ENCODE measurements at places on chromosomes 4 and X.

- no peak for DNase-seq
Observed at GRCh38 chr4:110142461-110142860, 56.0 kb downstream of the ELOVL6 start.

DNA sequence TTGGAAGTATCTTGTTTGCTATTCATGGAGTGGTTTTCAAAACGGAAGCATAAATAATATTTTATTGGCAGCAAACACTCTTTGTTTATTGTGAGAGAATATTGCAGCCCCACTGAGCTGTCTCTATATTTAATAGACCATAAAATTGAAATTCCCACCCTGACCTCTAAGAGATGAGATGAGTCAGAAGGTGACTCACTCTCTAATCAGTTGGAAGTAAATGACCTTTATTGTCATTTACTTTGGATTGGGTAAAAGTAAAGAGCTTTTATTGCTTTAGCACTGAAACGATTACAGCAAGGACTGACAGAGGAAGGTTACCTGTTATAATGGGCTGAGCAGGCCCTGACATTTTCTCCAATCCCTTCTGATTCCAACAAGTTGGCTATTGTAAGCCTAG is 55.0 kb downstream of the SYTL5 start:
- peak; percentile 45 for DNase-seq

DNA sequence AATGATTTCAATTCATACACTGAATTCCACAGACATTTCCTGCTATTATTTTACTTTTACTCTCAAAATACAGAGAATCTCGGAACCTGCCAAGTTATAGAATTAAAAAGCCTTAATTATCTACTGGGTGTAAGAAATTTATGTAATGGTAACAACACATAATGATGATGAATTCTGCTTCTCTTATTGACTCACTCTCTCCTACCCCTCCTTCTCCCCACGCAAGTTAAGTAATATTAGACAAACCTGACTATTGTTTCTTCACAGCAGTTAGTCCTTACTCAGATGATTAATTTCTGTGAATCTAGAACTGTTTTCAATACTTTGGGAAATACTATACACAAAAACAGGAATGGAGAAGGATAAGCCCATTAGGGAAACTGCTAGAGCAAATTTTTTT is 762.0 kb downstream of the CCSER1 start:
- no peak for DNase-seq

DNA sequence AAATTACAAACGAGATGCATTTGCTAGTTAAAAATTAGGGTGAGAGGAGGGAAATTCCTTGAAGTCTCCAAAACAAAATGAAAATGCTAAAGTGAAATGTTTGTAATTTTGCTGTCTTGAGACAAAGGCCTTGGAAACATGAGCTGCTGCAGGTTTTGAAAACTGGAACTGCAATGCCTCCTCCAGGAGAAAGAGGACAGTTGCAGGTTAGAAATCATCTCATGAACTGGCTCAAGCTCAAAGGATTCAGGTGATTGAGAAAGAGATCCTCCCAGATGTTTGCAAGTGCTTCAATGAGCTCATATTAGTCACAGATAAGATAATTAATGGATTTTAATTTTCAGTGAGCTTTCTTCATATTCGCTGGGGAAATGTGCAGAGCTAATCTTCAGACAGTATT is 32.4 kb downstream of the SMPX start:
- DNase-seq = peak; percentile 6

GRCh38 chr4:1047106-1047975 is 35.9 kb downstream of the FGFRL1 start:
- no peak for DNase-seq

DNA sequence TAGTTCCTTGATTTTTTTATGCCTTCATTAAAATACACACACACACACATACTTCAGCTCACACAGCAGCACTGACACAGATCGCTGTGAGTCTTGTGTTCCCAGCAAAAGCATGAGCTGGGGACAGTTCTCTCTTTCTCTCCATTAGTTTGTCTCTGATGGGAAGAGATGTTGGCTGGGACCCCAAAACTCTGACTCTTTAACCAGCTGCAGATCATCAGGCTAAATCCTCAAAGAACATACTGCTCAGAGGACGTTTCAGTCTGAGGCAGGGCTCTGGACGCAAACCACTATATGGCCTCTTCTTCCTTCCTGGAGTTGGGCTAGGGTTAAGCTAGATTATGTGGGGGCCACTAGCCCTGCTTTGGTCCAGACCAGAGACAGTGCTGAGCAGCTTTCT is 109.6 kb downstream of the NHSL2 start:
- DNase-seq = no peak

- DNase-seq = no peak
Observed at GRCh38 chr4:181810711-181811110, 432.5 kb upstream of the TENM3 start.

DNA sequence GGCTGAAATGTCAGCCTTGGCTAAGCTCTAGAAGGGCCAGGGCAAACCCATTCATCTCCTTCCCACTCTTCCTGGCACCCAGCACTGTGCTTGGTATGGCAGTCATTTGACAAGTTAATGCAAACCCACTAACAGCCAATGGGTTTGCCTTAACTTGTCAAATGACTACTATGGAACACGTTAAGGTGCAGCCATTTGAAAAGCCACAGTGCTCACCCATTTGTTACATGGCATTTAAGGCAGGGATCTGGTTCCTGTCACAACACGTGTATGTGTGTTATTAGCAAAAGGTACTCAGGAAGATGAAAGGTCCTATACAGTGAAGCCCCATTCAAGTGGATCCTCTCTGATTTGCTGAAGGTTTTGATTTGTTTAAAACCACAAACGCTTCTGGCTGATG is 7.2 kb downstream of the CRMP1 start:
- DNase-seq = no peak

GRCh38 chrX:63686878-63687714 is 97.9 kb downstream of the ARHGEF9 start:
- no peak for DNase-seq

DNA sequence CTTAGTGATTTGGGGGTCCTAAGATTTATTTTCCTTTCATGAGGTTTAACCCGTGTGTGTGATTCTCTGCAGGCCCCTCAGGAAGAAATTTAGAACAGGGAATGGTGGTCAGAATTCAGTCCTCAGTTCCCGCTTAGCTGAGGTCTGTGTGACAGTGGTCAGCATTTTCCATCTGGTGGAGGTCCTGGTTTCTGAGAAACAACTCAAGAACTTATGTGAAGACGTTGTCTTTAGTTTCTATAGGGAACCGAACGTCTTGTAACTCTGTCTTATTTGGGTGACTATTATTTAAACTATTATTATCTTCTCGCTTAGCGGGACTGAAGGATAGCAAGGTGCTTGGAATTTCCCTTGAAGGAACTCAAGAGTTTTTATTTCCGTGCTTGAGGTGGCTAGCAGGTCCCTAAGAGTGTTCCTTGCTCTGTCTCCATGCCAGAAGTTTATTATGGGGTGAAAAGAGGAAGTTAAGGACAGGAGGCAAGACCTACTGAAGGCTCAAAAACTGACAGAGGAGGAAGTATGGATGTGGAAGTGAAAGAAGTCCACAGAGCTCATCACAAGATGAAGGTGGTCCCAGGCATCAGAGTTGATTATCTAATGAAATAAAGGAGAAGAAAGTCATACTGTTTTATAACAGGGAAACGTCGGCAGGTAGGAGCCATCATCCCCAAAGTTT is 9.4 kb downstream of the MGST2 start:
- no peak for DNase-seq

DNA sequence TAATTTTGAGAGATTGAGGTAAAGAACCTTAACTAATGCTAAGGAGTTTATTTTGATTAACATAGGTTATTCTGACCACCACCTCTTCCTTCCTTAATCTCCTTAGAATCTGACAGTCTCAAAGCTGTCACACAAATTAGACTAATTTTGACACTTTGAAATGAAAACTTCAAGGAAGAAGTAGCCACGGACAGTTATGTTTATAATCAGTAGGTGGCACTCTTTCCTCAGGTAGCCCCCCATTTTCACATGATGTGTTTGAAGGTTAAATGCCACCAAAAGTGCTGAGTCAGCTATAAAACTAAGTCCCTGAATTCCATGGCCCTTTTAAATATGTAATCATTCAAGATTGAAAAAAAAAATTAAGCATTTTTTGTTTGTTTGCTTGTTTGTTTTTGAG is 22.4 kb downstream of the TMEM33 start:
- peak; percentile 5 for DNase-seq

GRCh38 chrX:88416002-88416401 is 331.0 kb upstream of the CPXCR1 start:
- DNase-seq = no peak

DNA sequence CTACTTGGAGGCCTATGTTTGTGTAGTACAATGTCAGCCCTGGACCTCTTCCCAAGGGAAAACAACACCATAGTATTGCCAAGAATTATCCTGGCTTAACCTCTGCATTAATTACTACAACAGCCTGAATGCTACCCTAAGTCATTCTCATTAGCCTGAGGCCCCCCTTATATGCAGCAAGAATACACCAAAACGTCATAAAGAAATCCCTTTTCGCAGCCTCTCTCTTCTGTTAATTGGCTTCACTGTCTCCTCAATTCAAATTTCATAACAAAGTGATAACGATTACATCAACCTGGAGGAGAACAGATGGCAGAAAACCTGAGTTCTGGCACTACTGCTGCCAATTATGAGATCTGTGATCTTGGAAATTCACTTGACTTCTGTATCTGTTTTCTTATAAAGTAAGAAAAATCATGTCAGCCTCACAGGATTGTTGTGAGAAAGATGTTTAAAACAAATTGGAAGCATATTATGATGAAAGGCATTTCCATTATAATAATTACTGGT is 1663.1 kb downstream of the STIM2 start:
- no peak for DNase-seq

DNA sequence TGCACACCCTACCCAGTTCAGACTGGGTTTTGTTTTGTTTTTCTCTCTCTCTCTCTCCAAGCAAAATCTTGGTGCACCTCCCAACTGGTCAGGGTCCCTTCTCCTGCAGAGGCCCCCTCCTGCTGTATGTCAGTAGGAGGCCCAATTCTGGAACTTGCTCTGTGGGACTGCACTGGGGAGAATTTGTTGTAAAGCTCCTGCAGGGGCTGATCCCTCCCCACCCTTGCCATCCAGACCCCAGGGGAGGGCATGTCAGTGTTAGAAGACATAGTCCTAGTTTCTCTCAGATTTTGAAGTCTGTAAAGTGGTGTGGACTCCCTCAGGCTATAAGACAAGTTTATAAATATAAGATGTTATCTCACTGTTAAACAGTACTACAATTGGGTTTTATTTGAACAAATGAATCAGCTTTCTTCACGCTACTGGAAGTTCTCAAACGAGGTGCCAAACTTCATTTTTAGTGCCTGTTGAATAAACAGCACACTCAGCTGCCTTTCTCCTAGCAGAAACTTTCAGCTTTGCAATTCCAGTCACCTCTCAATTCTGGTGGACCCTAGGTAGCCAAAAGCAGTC is 88.6 kb upstream of the FRMPD3 start:
- no peak for DNase-seq

- no peak for DNase-seq
Observed at GRCh38 chrX:22664826-22665225, 334.9 kb upstream of the DDX53 start.

- DNase-seq = no peak
Observed at GRCh38 chr4:40547789-40548132, 81.9 kb downstream of the RBM47 start.

- DNase-seq = no peak
Observed at GRCh38 chrX:6738518-6739470, 203.9 kb upstream of the VCX3A start.

GRCh38 chr4:18777190-18777930 is 755.8 kb upstream of the LCORL start:
- DNase-seq = no peak

GRCh38 chrX:19735244-19735643 is 152.2 kb downstream of the SH3KBP1 start:
- no peak for DNase-seq

DNA sequence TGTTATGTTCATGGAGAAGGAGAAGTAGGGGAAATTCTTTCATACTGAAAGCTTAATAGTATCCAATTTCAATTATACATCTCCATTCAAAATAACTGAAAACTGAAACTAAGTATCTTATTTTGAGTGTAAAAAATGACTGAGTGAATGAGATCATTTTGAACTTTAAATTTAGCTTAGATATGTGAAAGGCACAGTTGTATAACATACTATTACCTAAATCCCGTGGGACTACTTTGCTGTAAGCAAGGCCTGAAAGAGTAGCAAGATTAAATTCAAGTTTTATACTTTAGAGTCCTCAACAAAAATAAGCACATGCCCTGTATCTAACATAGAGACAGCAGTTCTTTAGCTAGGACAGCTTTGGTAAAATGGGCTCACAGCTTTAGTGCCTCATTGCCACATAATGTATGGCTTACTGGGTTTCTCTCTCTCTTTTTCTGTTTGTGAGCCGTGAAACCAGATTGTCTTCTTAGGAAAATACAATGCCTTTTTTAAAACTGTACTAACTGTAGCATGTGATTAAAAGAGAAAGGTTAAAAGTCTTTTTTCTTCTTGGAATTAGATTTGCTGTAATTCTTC is 43.2 kb downstream of the GSTCD start:
- DNase-seq = no peak

GRCh38 chr4:29541757-29542156 is 1178.4 kb upstream of the PCDH7 start:
- DNase-seq = no peak

- DNase-seq = no peak
Observed at GRCh38 chr4:143382596-143382995, 45.9 kb downstream of the GAB1 start.

DNA sequence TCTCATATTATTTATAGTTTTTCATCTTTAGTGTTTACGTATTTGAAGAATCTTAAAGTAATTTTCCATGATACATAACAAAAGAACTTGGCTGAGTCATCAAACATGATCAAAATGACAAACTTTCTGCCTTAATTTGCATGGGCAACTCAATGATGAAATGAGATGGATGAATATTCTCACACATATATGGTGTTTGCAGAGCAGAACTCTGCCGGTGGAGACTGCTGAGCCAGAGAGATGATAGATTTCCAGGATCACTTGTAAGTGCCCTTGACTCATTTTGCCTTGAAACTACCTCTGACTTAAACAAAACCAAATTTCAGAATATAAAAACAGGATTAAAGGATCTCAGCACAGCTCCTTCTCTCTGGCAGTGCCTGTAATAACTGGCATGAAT is 38.2 kb downstream of the TRPC3 start:
- no peak for DNase-seq

GRCh38 chrX:148588649-148589310 is 88.4 kb downstream of the AFF2 start:
- DNase-seq = no peak

DNA sequence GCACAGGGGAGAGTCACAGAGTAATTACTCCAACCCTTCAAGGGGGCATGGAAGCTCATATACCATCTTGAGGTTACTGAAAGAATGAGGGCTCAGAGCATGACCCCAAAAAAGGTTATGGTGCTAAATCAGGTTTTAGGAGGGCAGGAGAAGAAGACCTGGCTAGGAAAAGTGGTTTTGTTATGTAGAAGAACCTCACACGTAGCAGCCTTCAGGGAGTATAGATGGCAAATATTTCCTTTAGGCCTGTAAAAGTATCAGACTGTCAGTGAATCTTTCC is 102.0 kb upstream of the PDE5A start:
- no peak for DNase-seq

DNA sequence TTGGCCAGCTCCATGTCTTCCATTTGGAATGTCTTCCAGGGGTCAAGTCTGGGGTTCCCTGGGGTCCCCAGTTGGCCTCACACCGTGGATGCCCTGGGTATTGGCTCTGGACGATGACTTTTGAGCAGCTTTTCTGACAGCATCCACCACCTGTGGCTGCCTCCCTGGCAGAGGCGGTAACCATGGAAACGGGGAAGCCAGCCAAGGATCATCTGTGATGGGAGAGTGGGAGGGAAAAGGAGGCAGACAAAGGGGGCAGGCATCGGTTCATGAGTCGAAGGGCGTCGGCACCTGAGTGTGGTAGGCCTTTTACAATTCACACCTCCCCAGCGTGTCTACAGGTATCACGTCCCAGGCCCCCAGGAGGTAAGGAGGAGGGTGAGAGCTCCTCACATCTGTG is 152.2 kb downstream of the ASMT start:
- DNase-seq = no peak

Measured in DMS153 (cell line).